ENCODE measurements at places on chromosomes 6 and 20.

DNA sequence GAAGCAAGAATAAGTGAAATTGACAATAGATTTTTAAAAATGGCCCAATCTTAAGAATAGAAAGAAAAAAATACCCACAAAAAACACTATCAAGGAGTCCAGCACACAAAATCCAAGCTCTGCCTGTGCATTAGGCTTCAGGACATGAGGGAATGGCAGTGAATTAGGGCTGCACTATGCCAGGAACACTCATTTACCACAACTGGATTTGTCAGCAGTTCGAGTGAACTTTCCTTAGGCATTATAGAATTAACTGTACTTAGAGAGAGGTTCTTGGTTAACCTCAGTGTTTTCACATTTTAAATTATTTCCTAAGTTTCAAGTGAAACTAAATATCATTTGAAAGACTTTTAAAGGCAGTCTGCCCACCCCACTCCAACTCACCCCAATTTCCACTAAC, 34.8 kb downstream of the SLC22A3 start:
- DNase-seq, result no peak

DNA sequence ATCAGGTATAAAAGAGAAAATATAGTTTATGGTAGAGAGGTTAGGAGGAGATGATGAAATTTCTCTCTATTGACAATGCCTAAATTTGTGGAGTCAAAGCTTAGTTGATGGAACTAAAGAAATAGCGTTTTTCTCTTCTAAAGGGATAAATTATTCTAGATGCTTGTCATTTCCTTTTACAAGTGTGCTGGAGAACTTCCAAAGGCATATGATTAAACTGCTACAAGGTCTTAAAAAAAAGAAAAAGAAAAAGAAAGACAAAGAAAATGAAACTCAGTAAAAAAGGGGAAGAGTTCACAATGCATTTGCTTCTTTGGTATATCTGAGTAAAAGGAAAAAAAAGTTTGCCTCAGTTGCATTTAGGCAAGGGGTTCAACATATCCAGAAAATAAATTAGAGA, 499.8 kb upstream of the PTCHD4 start:
- DNase-seq, result no peak

- DNase-seq, result no peak
These were observed 63.0 kb downstream of the GPX5 start for GRCh38 chr6:28588666-28589065.

DNA sequence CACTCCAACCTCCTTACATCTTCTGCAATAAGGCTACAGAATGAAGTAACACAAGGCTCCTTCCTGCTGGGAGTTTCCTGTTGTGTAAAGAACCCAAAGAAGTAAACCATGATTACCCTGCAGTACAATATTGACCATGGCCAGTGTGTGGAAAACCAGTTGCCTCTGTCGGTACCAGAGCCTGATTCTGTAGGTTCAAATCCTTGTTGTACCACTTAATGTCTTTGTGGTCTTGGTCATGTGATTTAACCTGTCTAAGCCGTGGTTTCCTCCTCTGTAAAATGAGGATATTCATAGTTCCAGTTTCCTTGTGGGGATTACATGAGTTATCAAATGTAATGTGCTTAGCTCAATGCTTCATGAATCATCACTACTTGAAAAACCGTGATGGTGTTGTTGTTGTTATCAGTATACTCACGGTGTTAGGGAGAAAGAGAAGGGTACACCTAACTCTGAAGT, 60.3 kb upstream of the PRELID3B start:
- DNase-seq, result no peak

All from T-helper 2 cell (primary cell).